Central memory CD4-positive, alpha-beta T cell (primary cell): ENCODE measurements at places on chromosomes 6 and 20.
A peak's percentile ranks its signal among the peaks of the same experiment; 100 is the strongest.

DNA sequence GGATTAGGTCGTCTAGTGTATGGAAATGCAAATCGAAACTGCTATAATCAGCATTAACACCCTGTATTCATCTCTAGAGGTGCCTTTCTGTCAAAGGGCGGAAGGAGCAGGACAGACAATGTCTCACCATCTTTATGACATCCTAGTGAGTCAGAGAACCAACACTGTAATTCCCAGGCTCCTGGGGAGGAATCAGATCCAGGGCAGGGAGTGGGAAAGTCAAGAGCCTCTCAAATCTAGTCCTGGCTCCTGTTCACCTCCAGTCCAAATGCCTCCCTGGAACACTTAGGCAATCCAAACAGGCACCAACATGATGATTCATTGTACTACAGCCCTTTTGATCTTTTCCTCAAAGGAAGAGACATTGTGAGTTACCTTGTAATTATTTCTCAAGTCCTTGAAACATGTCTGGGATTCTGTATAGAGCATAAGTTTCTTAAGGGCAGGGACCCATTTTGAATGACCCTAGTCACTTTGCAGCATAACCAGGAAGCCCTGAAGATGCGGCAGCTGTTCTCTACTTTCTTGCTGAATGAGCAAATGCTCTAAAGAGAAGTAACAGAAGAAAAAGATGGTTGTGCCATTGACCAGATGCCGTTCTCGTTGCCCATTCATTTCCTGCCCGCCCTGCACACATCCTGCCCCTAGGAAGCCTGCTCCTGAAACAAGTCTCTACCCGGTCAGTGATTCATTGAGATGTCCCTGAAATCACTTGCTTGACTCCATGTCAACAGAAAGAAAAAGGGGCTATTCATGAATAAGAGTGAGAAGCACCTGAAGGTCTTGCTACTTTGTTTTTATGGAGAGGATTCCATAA lies 112.8 kb upstream of the JARID2 start:
- no peak for DNase-seq

DNA sequence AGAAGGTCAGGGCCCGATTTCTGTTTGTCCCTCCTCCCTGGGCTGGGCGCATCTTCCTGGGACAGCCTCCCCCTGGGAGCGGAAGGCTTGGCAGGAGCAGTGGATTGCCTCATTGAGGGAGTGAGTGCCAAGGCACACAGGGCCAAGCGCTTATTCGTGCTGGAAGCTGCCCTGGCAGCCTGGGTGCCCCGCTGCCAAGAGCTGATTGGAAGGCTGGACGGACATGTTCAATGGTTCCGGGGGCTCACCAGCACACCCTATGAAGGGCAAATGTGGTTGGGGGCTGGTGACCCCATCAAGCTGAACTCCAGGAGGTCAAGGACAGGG lies 10.3 kb upstream of the ZNF831 start:
- no peak for DNase-seq

GRCh38 chr20:53324816-53325215 lies 268.8 kb downstream of the ZNF217 start:
- DNase-seq = no peak

DNA sequence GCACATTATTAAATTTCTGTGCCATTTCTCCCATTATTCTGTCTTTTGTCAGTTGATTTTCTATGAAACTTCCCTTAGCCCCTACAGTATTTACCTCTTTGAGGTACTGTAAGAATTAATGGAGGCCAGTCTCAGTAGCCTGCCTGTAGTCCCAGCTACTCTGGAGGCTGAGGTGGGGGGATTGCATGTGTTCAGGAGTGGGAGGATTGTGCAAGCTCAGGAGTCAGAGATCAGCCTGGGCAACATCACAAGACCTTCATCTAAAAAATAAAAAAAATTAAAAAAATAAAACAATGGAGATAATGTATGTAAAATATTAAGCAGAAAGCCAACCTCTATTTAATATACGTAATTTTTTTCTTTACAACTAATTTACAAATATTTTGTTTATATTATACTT lies 77.8 kb downstream of the OR2B2 start:
- DNase-seq = no peak

DNA sequence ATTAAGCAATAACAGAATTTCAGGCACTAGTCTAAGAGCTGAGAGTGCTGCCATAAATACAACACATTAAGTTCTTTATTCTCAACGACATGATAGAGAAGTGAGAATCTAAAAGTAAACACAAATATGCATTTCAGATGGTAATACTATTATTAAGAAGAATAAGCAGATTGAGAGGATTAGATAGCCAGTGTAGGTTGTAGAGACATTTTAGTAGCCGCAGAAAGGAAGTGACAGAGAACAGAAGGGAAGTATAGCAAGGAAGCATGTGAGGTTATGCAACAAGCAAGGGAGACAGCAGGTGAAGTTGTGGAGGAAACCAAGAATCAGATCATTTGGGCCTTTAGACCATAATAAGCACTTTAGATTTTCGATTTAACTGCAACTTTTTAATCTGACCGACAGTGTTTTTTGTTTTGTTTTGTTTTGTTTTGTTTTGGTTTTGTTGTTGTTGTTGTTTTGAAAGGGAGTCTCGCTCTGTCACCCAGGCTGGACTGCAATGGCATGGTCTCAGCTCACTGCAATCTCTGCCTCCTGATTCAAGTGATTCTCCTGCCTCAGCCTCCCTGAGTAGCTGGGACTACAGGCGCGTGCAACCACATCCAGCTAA lies 737.0 kb upstream of the ADGRB3 start:
- no peak for DNase-seq

DNA sequence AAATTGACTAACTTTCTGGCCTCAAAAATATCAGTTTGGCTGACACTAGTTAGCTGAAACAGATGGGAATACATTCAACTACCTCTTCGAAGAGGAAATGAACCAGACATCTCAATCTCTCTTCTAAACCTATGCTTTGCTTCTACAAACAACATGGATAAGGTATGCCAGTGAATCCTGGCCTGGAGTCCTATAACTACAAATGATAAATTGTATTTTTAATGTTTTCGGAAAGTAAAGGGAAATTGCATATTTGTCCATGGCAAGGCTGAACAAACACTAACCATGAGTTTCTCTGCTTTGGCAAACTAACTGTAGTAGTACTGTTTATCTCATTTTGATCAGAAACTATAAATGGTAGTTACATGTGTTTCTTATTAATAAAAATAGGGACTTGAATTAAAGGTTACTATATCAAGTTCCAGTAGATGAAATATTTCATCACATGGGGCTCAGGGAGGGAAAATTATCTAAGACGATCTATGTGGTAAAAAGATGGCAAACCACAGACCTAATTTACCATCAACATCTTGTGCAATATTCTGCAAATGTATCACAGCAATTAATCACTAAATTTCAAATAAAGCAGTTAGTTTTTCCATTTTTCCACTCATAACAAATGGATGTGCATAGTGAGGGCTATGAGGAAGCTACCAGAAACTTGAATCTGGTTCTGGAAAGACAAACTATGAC lies 76.8 kb downstream of the COL12A1 start:
- no peak for DNase-seq

DNA sequence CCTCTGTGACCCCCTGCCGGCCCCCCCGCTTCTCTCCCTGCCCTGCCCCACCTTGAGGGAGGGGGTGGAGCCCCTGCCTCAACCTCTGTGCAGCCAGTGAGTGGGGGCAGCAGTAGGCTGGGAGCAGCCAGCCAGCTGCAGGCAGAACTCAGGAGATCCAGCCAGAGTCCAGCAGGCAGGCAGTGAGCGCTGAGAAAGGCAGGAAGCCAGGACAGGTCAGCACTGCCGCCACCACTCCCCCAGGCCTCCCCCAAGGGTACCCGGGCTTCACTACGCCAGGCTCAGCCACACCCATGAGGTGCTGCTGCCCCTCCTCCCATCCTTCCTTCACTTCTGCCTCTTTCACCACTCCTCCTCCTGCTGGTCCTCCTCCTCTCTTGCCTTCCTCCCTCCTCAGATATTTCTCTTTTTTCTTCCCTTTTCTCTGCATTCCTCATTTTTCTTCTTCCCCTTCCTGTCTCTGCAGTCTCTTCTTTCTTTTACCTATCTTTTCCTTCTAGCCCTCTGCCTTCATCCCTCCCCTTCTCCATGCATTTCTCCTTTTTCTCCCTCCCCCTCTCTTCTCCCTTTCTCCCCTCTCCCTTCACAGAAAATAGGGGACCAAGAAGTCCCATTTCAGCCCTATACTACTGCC lies 11.5 kb downstream of the TMEM63B start:
- no peak for DNase-seq

DNA sequence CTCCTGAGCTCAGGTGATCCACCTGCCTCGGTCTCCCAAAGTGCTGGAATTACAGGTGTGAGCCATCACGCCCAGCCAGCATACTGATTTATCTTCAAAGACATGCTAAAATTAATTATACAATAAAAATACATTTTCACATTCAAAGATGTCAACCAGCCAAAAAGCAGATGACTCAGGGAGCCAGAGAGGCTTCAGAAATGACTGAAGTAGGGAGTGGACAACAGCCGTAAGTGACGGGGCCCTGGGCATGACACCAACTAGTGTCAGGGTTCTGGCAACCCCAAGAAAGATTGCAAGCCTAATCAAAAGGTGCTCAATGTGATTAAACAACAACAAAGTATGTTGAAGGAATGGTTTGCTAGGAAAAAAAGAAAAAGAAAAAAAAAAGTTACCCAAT lies 28.4 kb downstream of the GPLD1 start:
- DNase-seq = no peak

GRCh38 chr6:3222506-3223038 lies 4.9 kb downstream of the TUBB2B start:
- no peak for DNase-seq

GRCh38 chr6:133923938-133924593 lies 29.0 kb upstream of the TBPL1 start:
- DNase-seq = peak; percentile 52

GRCh38 chr20:60117065-60117464 lies 158.8 kb downstream of the CDH26 start:
- no peak for DNase-seq

DNA sequence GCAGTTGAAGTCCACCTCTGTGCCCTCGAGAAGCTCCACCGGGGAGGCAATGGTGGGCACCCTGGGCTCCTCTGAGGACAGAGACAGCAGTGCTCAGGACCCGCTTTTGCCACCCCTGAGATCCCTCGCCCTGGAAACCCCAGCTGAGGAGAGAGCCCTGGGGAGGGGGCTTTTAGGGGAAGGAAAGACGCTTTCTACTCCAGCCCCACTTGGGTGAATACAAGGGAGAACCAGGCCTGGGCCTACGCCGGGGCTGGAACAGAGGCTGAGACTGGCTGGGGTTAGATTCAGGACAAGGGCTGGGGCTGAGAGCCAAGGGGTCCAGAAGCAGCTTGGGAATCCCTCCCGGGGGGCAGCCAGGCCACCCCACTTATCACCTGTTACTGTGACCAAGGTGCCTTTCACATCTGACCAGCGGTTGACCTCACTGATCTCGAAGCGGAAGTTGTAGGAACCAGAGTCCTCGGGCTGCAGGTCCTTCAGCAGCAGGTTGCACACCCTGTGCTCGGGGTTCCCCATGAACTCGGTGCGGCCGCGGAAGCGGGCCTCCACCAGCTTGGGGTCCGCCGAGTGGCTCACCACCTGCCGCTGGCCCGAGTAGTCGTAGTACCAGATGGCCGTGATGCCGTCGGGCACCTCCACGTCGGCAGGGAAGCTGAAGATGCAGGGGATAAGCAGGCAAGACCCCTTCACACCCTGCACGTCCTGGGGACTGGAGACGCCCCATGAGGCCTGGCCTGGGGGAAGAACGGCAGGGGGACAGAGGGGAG lies 6.2 kb downstream of the SIGLEC1 start:
- no peak for DNase-seq

- DNase-seq = no peak
Observed at GRCh38 chr6:64270083-64270482, 634.5 kb downstream of the PHF3 start.

DNA sequence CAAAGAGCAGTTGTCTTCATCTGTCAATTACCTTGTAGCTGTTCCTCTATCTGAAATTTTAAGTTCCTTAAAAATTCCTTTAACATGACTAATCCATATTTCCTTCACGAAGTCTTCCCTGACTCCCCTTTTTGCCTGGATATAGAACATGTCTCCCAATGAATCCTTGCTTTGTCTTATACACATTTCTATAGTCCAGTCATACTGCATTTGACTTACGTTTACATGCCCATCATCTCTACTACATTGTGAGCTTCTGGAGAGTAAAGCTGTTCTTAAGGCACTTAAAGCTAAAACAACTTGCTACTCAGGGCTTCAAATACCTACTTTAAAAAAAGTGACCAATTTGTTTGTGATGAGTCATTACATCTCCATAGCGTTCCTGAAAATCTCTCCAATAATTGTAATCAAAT lies 4.9 kb downstream of the REV3L start:
- no peak for DNase-seq

DNA sequence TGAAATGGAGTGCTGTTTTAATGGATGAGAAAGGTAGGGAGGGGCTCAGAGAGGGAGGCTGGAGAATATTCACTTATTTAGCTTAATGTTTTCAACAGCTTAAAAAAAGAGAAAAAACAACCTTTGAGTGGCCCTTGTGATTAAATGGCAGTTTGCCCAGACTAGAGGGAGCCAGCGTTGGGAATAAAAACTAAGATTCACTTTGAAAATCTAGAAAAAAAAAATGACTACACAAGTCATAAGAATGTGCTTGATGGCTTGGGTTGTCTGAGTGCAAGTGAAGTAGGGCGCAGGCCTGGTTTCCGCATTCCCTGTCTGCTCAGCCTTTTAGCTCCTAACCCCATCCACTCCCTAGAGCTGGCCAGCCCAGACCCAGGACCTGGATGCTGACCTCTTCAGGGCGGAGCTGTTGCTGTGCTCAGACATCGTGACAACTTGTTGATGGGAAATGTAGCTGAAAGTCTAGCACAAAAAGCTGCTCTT lies 28.9 kb downstream of the UTRN start:
- no peak for DNase-seq

DNA sequence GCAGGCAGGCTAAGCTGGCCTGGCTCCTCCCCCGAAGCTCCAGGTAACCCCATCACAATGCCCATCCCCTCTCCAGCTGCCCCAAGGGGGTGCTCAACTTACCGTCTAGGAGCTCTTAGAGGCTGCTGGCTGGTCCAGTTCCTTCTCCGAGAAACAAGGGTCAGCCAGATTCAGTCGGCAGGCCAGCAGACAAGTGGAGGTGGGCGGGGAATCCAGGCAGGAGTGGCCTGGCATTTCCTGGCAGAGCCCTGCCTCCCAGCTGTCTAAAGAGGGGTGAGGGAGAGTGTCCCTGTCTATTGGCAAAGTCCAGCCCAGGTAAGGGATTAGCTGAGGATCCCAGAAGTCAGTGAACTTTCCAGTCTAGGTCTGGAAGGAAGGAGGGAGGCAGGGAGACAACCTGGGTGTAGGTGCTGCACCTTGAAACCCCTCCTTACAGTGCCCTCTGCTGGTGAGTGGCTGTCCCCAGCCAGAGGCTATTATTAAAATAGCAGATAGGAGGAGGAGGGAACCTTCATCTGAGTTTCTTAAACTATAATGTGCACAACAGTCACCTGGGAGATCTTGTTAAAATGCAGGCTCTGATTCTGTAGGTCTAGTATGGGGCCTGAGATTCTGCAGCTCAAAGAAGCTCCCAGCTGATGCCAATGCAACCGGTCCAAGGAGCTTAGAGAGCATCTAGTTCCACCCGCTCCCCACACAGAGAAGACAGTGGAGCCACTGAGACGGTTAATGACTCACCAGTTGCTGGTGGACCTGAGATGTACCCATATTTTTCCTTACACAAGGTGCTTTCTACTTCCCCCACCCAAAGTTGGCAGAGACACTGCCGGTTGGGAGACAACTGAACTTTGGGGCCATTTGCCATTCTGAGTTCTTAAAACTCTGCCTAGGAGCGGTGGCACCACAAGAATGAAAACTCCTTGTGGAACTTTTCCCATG lies at the start of gene UNC5CL:
Gene UNC5CL (minus strand): TSS at position 162 of the 939 bp plus-strand sequence. CDS start 4,147 bp downstream, outside the sequence.
- peak; percentile 15 for DNase-seq

- no peak for DNase-seq
Observed at GRCh38 chr6:56259234-56260077, 12.1 kb upstream of the COL21A1 start.

GRCh38 chr6:37713529-37714119 lies 15.9 kb upstream of the MDGA1 start:
- DNase-seq = no peak
